ENCODE measurements at places on chromosomes 5 and 9.
A peak's percentile ranks its signal among the peaks of the same experiment; 100 is the strongest.

GRCh38 chr5:56309262-56309826 is 76.2 kb upstream of the ANKRD55 start:
- DNase-seq: peak; percentile 78

DNA sequence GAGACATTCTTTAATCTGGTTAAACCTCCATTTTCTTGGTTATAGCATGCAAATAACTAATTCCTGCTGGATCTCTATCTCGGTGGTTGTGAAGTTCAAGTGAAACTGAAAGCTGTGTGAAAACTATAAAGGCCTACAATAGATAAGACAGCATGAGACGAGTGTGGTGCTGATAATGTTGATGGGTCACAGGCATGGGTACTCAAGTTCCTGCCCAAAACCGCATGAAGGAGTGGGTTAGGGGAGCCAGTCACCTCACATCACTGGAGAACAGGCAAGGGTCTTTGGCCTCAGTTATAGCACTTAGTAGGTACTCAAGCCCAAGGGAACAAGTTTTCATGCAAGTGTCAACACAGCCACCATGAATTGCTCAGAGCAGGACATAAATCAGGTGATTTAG is 16.7 kb downstream of the HMHB1 start:
- peak; percentile 84 for DNase-seq

- no peak for DNase-seq
Measured at GRCh38 chr5:132641241-132641723, 16.7 kb upstream of the IL13 start.

- no peak for DNase-seq
Measured at GRCh38 chr9:89766991-89767390, 162.2 kb downstream of the GADD45G start.

GRCh38 chr5:149300441-149300840 is 28.8 kb downstream of the AFAP1L1 start:
- DNase-seq: no peak
